ENCODE measurements at places on chromosomes 11 and 22. TPM values are rescaled to one million over a fixed set of nuclear protein-coding genes. Genes with fewer than 3 reads are reported as not detected.

GRCh38 chr22:50325444-50326224, 1.2 kb downstream of the DENND6B start:
- no peak for DNase-seq

- peak; percentile 88 for DNase-seq
Measured at GRCh38 chr22:42444077-42444904, 12.1 kb upstream of the NFAM1 start.

DNA sequence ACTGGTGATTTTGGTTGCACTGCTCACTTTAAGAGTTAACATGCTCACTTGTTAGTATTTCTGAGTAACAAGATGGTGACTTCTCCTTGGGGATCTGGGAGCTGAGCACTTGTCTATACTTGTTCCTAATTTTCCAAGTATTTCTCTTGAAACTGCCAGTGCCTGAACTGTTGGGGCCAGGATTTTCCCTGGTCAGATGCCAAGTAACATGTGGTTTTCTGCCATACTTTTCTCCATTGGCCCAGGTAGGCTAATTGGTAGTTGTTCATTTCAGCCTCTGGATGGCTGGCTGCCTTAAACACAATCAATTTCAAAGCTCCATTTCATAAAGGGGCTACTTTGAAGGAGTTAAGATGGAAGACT, 35.0 kb downstream of the RNF141 start:
- no peak for DNase-seq

DNA sequence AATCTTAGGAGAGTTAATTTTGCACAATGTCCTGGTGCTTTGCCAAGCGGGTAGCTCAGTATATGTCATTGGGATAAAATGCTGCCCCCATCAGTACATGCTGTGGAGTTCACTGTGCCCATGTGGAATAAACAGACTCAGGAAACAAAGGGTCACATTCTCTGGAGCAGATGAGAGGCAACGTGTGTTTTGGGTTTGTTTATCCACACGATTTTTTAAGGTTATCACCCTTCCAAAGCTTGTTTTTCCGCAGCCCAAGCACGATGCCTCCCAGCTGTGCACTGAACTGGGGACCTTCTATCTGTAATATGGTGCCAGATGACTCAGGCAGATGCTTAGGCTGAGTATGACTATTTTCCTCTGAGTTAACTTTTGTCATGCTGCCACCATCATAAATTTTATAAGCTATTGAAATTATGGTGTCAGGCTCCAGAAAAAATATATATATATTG, 6.5 kb downstream of the OR4D6 start:
- no peak for DNase-seq

- DNase-seq, result peak; percentile 2
Measured at GRCh38 chr22:24414984-24415945, 12.1 kb upstream of the ADORA2A start.

DNA sequence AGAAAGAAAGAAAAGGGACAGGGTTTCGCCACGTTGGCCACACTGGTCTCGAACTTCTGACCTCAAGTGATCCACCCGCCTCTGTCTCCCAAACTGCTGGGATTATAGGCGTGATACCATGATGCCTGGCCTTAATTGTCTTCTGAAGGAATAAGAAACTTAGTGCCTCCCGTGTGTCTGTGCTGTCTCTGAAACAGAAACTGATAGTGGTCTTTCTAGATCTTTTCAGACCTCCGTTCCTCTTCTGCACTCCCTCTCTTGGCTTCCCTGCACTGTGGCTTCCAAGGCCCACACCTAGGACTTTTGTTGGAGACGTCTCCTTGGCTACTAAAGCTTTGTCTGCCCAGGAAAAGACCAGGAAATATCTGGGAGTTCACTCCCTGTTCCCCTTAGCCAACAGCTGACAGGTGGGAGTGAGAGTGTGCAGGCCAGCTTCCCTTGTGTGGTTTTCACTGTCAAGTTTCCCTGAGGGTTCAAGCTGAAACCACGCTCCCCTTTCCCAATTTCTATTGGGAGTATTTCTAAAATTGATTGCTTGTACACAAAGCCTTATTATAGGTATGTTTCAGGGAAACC, 10.1 kb upstream of the HTR3B start:
- no peak for DNase-seq

DNA sequence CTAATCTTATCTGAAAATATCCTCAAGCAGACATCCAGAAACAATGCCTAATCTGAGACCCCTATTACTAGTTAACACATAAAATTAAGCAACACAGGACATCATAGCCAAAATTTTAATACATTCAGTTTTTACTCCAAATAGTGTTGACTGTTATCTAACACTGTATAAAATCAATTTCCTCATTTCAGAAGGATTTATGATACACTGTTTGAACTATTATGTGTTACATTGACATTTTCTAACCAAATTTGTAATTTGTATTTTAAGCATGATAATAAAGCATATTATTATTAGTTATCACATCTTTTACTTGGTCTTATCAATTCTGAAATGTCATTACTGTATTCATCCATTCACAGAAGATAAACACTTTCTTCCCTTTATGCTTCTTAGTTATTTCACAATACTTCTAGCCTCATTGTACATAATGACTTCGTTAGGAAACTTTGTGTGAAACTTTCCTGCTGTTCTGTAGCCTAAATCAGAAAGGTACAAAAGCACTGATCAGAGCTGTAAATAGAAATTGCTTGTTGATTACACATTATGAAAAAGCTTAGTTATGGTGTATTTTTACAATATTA, 1248.9 kb downstream of the JRKL start:
- DNase-seq, result no peak

DNA sequence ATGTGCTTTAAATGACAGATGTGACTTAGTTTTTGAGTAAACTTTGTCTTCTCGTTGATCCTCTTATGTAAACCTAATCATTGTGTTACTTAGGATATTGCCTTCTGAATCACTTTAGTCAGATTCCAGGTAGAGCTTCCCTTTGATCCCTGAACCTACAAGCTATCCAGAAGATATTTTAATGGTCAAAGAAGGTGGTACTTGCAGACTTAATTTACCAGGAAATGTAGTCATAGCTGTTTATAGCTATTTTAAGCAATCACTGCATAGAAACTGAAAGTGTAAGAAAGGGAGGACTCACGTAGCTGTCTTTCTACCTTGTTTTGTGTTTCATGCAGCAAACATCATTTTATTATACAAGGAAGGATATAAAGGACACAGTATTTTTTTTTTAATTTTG, 189.5 kb downstream of the DDX10 start:
- DNase-seq, result no peak

GRCh38 chr22:26702906-26703830, 45.8 kb downstream of the MIAT start:
- no peak for DNase-seq

DNA sequence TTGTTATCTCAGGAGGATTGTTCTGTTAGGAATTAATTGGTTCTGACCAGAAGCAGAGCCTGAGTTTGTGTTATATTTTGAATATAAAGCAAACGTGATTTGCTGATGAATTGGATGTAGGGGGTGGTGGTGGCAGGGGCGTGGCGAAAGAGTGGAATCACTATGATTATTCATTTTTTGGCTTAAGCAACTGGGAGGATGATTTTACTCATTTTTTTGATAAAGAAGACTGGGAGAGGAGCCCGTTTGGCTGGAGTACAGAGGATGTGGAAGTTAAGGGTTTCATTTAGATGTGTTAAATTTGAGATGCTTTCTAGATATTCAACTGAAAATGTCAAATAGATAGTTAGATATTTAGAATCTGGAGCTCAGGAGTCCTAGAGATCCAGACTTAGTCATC, 83.4 kb upstream of the MYO18B start:
- DNase-seq, result no peak

GRCh38 chr22:27065279-27065678, 407.9 kb downstream of the MIAT start:
- no peak for DNase-seq

DNA sequence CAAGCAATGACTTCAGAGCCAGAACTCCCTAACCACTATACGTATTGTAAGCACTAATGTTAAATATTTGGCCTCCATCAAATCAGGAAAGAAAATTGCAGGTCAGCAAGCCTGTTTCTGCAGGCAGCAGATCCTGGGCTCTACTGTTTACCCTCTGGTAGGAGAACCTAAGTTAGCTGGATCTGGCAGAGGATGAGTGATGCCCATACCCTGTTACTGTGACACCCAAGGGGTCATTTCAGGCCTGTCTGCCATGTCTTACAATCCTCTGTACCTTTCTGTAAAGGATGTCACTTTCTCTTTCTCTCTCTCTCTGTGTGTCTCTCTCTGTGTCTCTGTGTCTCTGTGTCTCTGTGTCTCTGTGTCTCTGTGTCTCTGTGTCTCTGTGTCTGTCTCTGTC, 106.9 kb downstream of the CSNK2A3 start:
- DNase-seq, result no peak

- DNase-seq, result no peak
Measured at GRCh38 chr11:75516886-75517285, 8.9 kb downstream of the GDPD5 start.

DNA sequence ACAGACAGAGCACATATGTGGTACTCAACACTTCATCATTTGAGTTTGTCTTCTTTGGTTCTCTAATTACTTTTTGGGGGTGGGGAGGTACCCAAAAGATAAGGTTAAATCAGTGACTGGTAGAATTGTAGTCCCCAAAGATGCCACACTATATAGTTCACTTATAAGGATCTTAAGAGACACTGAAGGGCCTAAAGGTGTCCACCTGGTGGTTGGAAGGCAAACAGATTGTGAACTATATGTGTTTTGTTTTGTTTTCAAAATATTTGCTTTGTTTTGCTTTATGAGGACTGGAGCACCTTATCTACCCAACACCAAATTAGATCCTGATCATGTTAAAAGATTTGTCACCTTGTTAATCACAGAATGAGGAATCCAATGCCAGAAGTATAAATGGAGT, 136.1 kb downstream of the DCDC1 start:
- no peak for DNase-seq

DNA sequence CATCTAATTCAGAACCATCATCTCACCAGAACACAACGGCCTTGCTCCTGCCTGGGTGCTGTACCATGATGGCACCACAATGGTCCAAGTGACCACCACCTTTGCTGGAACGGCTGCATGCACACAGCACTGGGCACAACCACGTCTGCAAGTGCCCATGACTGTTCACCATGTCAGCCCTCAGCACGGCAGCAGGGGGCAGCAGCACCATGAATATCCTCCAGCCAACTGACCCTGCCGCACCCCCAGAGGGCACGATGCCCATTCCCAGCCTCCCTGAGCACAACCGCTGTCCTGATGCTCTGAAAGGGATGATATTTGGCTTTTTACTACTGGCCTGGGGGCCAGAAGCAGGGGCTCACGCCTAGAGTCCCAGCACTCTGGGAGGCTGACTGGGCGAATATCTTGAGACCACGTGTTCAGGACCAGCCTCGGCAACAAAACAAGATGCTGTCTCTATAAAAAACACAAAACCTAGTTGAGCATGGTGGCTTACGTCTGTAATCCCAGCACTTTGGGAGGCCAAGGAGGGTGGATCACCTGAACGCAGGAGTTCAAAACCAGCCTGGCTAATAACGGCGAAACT, 25.7 kb downstream of the DRD4 start:
- DNase-seq, result peak; percentile 68

GRCh38 chr11:19714022-19714386, 1.4 kb downstream of the NAV2 start:
- DNase-seq, result peak; percentile 6

- DNase-seq, result no peak
Measured at GRCh38 chr11:63532117-63532516, 4.5 kb upstream of the PLAAT4 start.

LGALS12 gene
- not detected for total RNA-seq

UPK2 gene
- 0.19 TPM for total RNA-seq

POLR2L gene
- 74.6 TPM for total RNA-seq

CHRM4 gene
- 0.19 TPM for total RNA-seq

ANKRD49 gene
- 22.4 TPM for total RNA-seq

PAX6 gene
- not detected for total RNA-seq

IL18 gene
- not detected for total RNA-seq
